Renal pelvis (tissue), 12 donors: ENCODE measurements at places on chromosomes 1 and 21. TPM values are rescaled to one million over a fixed set of nuclear protein-coding genes. Genes with fewer than 3 reads are reported as not detected.

GRCh38 chr1:246708166-246708565 lies 16.0 kb upstream of the SCCPDH start:
- no peak for DNase-seq

Gene COL11A1
- 6.5 TPM for polyA plus RNA-seq

Gene PEA15
- polyA plus RNA-seq = 107 TPM

GRCh38 chr21:16205527-16205926 lies 475.7 kb downstream of the USP25 start:
- DNase-seq = no peak

GRCh38 chr1:195326325-195326724 lies 1281.9 kb downstream of the KCNT2 start:
- DNase-seq = no peak

GRCh38 chr21:34537838-34538237 lies 25.8 kb upstream of the KCNE1 start:
- no peak for DNase-seq

Gene CD164L2
- polyA plus RNA-seq = 0.47 TPM

GRCh38 chr1:38558500-38559445 lies 300.8 kb downstream of the RRAGC start:
- no peak for DNase-seq

GRCh38 chr1:183655562-183656075 lies 2.5 kb upstream of the APOBEC4 start:
- peak; percentile 83 for DNase-seq

DNA sequence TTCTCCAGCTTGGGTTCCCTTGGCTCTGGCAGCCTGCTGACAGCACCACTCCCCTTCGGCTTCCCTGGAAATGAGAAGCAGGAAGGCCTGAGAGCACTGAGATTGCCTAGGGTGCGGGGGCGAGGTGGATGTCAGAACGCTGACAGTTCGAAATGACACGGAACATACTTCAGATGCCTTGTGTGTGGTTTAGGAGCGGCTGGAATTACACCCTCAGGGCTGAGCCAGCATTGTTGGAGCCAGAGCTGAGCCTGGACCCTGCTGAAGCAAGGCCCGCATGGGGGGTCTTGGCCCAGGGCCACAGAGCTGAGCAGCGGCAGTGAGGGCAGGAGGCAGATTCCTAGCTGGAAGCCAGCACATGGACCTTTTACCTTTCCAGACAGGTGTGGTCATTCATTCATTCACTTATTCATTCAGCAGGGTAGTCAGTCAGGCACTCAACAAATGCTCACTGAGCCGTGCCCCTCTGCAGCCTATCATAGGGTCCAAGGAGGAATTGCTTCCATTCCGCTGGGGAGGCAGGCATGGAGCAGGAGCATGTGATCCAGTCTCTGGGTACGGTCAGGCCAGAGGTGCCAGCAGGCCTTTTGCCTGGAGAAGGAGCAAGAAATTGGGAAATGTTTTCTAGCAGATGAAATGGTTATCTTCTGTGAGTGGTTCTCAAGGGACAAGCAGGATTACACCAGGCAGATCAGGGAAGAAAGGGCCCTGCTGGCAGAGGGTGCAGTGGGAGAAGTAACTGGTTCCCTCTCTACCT lies 6.6 kb upstream of the FOXE3 start:
- DNase-seq = no peak

Gene ANGPTL3
- 7.8 TPM for polyA plus RNA-seq

Gene PEX14
- polyA plus RNA-seq = 26.6 TPM

Gene LIPI
- 0.65 TPM for polyA plus RNA-seq
